GM19239 (cell line): ENCODE measurements at places on chromosomes 16 and 17.

DNA sequence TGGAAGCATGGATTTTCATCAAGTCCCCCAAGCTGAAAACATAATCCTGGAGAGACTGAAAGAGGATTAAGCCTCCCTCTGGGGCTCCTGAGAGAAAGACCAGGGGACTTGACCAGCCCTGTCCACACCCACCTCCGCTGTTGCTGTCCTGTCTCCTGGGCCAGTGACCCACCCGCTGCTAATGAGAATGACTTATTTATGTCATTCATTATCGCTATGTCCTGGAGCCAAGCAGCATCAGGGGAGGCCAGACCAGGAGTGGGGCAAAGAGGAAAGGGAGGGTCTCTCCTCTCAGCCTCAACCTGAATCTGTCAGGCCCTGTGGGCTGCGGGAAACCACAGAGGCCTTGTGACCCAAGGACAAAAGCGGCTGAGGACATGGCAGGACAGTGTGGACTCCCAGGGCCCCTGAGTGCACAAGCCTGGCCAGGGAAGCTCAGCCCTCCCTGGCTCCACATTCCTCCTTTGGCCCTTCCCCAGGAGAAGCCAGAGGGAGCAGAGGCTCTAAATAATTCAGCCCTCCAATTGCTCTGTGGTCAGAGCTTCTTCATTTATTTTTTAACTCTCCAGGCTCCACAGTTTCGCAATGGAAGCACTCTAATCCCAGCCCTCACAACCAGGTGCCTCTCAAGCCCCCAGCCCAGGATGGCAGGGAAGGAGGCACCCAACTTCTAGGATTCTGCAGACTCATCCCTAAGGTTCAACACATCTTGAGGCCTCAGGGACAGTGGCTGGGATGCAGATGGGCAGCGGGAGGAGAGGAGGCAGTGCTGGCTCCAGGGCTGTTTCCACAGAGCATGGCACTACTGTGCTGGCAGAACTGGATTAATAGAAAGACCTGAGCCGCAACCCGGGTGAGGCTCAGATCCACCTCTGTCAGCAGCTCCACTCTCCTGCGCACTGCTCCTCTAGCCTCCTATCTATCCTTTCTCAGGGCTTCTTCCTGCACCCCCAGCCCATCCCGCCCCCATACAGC lies 19.1 kb downstream of the CUEDC1 start:
- no peak for DNase-seq

DNA sequence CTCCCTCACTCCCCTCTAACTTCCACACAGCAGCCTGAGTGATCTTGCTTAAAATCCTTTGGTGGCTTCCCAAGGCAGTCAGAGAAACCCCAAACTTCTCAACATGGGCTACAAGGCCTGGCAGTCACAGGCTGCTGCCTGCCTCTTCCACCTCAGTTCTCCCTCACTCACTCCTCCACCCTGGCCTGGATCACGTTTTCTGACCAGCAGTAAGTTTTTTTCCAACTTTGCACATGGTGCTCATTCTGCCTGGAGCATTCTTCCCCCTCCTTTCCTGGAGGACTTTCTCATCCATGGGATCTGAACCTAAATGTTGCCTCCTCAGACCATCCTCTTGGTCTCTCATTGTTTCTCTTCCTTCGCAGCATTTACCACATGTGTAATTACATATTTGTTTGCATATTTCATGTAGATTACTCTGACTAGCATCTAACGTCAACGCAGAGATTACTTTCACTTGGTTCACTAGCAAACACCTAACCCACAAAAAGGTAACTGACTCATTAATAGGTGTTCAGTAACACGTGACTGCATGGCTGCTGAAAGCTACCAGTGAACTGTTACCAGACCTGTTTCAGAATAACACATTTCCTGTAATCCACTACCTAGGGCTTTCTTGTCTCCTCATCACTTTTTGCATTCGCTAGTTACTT lies 17.1 kb downstream of the GNA13 start:
- DNase-seq = peak; percentile 41

DNA sequence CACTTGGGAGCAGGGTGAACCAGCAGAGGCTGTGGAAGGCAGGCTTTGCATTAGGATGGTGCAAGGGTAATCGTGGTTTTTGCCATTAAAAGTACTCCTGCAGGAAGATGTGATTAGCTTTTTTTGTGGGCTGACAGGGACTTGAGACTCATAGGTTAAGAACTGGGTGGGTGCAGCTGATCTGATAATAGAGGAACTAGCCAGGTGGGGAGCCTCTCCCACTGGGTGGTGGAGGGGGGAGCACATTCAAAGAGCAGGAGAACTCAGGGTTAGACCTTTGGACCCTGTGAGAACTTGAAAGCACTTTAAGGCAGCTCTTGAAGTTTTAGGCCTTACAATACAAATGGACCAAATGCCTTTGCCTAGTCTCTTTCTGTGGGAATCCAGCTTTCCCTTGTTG lies 32.4 kb downstream of the CCL4 start:
- DNase-seq = no peak

GRCh38 chr17:32564325-32564724 lies 77.5 kb downstream of the CDK5R1 start:
- DNase-seq = no peak

- no peak for DNase-seq
Measured at GRCh38 chr17:38544175-38544838, 61.4 kb downstream of the SRCIN1 start.

- DNase-seq = no peak
Measured at GRCh38 chr16:86306011-86306644, 204.2 kb upstream of the FOXF1 start.

GRCh38 chr17:66533986-66534385 lies 231.6 kb downstream of the PRKCA start:
- no peak for DNase-seq

DNA sequence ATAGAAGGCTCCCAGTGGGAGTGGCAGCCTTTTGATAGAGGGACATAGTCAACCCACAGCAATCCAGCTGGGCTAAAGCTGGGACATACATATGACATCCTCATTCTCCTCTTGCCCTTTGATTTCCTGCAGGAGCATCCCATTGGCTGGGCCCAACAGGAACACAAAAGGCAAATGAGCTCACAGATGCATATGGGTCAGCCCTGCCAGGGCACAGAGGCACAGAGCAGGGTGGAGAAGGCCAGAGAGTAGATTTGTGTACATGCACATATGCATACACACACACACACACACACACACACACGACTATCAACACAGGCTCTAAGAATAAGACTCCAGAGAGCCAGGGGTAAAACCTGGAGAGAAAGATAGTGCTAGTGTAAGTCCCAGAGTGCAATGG lies 58.6 kb downstream of the MMD start:
- DNase-seq = no peak

- DNase-seq = no peak
Measured at GRCh38 chr17:51857052-51857597, 301.4 kb downstream of the CA10 start.

DNA sequence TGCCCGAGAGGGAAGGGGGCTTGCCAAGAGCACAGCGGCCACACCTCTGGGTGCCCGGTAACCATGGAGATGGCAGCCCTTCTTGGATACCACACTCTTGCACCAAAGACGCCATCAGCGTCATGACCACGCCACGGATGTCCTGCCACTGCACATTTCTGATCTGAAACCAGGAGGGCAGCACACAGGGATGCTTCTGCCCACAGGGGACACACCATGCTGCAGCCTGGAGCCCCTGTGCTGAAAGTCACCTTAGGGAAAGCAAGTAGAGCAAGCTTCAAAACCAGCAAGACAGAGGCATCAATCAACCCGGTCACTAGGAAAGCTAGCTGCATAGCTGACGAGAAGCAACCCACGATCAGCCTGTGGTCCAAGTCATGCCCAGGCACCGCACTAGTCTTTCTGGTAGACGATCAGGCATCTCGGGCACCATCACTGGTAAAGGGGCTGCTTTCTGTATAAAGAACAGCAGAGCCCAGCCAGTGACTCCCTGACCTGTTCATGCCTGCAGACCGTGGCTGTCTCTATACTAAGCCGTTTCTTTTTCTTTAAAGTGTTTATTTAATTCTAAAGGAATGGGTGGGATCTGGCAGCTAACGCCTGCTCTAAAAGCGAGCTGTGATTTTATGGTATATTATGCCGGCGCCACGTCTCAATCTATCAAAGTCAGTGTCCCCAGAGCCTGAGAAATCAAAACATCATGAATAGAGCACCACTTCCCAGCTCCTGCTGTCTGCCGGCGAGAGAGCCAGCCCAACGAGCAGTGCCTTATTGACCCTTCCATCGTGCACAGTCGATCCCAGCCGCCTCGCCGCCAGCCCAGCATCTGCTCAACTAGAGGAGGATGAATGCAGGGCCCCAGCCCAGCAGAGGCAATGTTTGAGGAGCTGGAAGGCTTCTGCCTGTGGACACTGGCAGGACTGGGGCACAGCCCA lies 244.7 kb downstream of the RBFOX3 start:
- no peak for DNase-seq

DNA sequence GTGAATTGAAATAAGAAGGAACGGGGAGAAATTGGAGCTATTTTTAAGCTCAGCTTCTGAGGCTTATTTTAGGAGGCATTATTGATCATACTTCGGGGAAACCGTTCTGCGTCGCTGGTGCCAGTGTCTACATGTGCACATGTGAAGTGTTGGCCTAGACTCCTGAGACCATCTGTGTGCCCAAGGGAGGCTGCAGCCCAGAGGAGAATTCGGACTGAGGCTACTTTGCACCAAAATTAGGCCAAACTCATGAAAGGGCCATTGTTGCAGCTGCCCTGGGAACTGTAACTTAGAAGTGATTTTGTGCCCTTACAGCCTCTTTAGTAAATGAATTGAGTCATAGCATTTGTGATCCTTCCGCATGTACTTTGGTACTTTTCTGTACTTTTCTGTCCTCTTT lies 102.0 kb upstream of the NOL11 start:
- no peak for DNase-seq

- no peak for DNase-seq
Measured at GRCh38 chr17:59094861-59095530, 11.7 kb downstream of the TRIM37 start.

DNA sequence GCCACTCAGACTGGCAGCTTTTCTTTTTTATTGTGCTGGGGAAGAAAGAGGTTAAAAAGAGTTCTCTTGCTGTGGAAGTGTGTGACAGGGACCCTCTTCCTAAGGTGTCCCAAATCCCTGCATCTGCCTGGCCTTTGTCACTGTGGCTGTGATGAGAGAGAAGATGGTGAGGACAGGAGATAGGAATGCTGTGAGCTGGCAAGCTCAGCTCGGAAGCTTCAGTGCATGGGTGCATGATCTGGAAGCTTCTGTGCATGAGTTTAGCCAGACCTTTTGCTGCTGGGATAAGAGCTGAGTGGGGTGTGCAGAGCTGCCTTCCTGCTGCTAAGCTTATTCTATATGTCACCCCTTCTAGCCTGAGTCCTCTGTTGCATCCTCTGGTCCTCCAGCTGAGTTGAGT lies 103.3 kb upstream of the CACNG3 start:
- no peak for DNase-seq

DNA sequence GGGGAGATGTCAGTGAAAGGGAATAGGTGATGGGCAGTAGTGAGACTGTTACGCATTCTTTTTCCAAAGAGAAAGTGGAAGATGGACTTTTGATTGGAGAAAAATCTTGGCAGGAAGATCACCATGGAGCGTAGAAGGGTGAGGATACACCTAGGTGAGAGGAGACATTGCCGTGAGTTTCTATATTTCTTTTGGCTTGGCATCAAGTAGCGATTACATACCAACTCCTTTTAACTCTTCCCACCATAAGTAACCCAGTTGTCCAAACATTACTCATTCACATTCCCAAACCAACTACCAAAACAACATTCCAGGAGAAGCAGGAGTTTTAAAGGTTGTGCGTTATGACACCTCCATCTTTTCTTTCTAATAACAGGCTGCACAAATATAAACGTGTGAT lies 10.7 kb upstream of the KRT28 start:
- no peak for DNase-seq

DNA sequence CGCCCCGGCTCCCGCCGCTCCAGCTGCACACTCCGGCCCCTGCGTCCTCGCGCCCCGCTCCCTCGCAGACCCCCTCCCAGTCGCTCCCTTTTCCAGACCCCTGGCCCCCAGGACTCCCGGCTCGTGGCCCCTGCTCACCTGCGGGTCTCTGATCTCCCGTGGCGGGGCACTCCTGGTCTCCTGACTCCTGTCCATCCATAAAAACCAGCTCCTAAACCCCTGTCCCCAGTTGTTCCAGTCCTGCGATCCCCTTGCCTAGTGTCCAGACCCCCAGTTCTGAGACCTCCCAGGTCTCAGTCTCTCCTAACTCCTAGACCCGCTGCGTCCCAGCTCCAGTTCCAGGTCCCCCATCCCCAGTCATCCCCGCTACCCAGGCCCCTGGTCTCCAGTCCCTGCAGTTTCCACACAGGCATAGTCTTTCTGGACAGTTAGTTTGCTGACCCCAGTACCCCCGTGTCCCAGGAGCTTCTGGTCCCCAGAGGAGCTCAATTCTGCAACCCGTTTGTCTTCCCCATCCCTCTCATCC lies 379 bp downstream of the SNX29 start:
- no peak for DNase-seq

DNA sequence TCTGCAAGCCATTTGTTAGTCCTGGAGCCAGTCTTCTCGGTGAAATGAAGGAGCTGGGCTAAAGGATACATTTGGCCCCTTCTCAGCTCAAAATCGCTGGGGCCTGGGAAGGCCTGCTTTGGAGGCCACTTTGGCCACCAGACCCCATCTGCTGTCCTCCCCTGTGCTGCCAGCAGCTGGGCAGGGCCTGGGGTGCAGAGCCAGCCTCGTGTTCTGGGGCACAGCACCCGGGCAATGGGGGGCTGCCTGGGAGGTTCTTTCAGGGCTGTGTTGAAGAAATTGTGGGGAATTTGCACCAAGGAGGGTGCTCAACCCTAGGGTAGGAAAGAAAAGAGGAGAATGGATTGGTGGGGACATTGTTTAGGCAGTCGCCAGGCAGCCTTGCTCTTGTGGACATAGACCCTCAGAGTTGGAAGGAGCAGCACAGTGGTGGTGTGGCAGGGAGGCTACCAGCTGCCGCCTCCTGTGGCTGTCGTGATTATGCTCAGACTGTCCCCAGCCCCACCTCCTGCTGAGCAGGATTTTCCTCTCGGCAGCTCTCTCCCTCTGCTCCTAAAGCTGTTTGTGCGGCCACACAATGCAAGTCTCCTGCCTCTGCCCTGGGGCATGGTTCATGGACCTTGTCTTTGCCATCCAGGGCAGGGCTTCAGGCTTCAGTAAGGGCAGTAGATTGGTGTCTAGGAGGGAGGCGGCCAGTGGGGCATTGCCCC lies 174.8 kb downstream of the NTN1 start:
- DNase-seq = no peak

- DNase-seq = no peak
Measured at GRCh38 chr16:6377956-6378355, 954.7 kb upstream of the RBFOX1 start.

DNA sequence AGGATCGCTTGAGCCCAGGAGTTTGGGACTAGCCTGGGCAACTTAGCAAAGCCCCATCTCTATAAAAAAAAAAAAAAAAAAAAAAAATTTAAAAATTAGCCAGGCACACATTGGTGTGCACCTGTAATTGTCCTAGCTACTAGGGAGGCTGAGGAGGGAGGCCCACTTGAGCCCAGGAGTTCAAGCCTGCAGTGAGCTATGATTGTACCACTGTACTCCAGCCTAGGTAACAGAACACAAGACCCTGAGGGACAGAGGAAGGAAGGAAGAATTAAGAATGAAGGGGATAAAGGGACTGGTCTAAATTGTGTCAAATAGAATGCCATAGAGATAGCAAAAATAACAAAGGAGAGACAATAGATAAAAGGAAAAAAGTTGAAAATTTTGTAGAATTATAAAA lies 102.8 kb downstream of the TRIM37 start:
- DNase-seq = no peak
